DMS79 (cell line): ENCODE measurements at places on chromosomes 7 and 10.
A peak's percentile ranks its signal among the peaks of the same experiment; 100 is the strongest.

- DNase-seq, result no peak
Observed at GRCh38 chr7:40499718-40500117, 364.9 kb downstream of the SUGCT start.

GRCh38 chr10:58275261-58275660, 6.3 kb downstream of the CISD1 start:
- no peak for DNase-seq

GRCh38 chr7:13411636-13412035, 577.8 kb downstream of the ETV1 start:
- no peak for DNase-seq

- DNase-seq, result no peak
Observed at GRCh38 chr10:42992156-42992956, 84.5 kb upstream of the RET start.

- no peak for DNase-seq
Observed at GRCh38 chr10:122234416-122234815, 36.7 kb upstream of the BTBD16 start.

DNA sequence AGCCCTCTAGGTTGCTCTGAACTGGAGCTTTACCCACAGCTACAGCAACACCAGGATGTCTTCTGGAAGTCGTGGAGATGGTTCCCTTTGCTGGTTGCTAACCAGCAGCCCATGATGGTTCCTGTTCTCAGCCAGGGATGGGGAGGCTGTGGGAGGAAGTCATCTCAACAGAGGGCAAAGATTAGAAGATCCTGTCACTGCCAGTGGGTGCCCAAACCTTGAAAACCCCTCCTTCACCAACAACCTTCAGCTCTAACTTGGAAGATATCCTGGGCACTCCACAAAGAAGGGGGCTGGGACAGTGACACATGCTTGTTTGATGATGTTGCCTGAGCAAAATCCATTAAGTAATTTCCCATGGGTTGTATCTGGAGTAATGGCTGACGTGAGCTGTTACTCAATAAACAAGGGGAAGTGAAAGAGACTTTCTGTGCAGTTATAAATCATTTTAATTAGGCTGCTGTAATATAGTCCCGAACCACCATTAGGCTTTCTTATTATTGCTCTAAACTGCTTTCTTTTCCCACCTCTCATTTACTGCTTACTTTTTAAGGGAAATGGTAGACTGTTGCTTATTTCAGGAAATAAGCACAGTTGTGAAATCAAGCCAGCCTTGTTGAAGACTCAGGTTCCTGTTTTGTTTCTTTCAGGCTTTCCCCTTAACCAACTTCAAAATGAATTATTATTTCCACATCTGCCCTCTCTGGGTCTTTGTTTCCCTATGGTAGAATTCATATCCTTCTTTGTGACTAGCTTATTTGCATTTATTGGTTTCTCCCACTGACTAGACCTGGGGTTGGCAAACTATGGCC, 124.8 kb downstream of the PPP1R17 start:
- no peak for DNase-seq

- no peak for DNase-seq
Observed at GRCh38 chr7:154886591-154886990, 116.3 kb downstream of the PAXIP1 start.

GRCh38 chr7:137074391-137075030, 206.1 kb downstream of the CHRM2 start:
- DNase-seq, result no peak

GRCh38 chr7:93476491-93477344, 97.8 kb downstream of the CALCR start:
- DNase-seq, result no peak

- peak; percentile 47 for DNase-seq
Observed at GRCh38 chr7:100122067-100122466, 2.6 kb downstream of the CNPY4 start.

DNA sequence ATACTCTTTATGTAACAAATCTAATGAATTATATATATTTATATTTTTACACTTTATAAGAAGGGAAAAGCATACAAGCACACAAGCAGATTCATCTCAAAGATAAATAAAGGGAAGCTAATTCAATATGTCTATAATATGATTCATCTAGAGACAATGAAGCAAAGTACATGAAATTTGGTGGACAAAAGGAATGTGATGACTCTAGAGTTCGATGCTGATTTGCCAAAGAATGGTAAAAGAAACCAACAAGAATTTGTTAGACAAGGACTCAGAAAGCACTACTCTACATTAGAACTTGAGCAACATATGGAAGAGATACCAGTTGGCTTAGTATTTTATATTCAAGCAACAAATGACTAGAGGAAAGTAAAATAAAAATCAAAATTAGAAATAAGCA, 536.5 kb upstream of the TEX47 start:
- no peak for DNase-seq

- DNase-seq, result no peak
Observed at GRCh38 chr7:2279896-2280295, 34.3 kb downstream of the SNX8 start.

DNA sequence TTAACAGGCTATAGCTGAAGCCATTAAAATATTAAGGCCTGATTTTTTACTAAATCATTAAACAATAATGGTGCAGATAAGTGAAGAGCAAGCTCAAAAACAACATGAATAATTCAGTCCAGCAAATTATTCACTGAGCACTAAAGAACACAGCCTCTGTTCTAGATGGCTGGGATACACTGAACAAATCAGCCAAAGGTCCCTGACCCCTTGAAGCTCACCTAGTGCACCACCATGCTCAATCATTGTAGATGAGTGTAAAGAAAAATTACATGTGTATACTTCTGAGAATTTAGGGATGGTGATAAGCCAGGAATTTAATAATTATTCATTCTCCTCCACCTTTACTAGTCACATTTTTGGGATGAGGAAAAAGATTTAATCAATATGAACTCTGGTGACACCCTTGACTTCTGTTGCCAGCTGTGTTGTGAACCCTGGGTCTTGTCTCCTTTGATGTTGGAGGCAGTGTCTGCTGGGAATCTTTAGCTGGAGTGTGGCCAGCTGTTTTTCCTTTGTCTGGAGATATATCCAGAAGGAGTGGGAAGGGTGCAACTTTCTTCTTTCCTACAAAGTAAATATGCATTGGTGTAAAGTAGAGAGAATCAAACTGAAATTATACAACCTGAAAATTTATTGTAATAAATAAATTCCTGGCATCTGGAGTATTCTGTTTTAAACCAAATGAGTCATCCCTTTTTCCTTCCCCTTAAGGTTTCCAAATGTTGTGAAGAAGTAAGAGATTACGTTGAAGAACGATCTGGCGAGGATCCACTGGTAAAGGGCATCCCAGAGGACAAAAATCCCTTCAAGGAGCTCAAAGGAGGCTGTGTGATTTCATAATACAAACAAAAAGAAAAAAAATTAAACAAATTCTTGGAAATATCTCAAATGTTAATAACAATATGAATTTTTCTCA, 4.0 kb downstream of the GNGT1 start:
- no peak for DNase-seq

GRCh38 chr7:122064971-122065370, 79.1 kb downstream of the AASS start:
- no peak for DNase-seq

GRCh38 chr7:36708767-36709166, 15.5 kb downstream of the AOAH start:
- no peak for DNase-seq

DNA sequence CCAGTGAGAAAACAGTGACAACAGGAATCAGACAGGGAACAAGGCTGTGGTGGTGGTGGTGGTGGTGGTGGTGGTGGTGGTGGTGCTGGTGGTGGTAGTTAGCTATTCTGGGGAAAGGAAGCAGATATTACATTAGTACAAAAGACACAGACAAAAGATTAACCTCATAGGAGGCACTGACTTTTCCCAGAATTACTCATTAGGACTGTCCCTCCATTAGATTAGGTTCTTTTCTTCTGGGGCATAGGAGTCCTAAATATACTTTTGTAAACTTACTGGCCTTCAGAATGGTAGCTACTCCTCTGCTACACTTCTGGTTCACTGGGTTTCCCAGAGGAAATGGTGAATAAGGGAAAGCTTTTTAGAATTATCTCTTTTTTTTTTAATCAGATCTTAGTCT, 156.6 kb upstream of the SEMA3D start:
- no peak for DNase-seq

DNA sequence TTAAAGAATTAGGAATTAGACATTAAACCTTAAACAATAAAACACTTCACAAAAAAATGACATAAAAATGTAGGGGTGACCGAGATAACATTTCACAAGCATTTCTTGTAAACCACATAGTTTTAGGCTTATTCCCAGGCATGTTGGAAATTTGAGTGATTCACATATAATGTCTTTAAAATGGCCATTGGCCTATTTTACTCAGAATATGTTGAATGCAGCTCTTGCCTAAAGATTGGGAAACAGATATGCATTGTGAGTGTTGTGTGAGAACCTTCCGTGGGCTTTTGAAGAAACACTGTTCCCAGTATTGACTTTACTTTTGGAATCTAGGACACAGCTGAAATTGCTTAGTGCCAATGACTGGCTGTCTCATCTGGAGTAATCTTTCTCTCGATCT, 79.6 kb downstream of the ARL5B start:
- DNase-seq, result no peak

DNA sequence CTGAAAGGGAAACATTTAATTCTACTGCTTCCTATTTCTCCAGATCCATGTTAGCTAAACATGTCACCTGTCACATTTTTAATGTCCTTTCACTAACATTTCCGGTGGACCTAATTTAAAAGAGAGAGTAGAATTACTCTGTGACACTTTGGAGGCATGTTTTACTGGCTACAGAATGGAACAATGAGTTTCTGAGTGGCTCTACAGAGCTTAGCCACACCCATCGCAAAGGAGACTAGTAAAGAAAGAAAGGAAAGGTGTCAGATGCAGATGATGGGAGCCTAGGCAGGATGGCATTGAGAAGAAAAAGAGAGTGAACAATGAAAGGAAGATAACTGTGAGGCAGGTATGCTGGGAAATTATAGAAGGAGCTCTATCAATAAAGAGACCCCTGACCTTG, 35.9 kb downstream of the NDUFB2 start:
- DNase-seq, result no peak

DNA sequence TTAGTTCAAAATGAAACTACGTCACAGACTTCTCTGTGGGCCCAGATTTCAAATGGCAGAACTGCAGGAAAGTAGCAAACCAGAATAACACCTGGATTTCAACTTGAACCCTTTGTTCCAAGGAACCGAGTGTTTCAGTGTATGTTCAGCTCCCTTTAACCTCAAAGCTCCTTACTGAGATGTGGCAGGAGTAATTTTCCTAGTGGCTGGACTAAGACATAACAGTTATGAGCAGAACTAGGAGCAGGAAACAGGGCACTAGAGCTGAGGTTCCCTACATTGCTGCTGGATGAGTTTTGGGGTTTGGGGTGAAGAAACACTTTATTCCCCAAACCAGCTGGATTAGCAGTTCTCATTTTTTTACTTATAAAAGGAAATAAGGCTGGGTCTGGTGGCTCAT, 50.1 kb downstream of the NSUN6 start:
- DNase-seq, result no peak

- no peak for DNase-seq
Observed at GRCh38 chr7:126657137-126657536, 595.6 kb downstream of the GRM8 start.

GRCh38 chr7:8179486-8179885, 82.5 kb downstream of the ICA1 start:
- DNase-seq, result no peak

DNA sequence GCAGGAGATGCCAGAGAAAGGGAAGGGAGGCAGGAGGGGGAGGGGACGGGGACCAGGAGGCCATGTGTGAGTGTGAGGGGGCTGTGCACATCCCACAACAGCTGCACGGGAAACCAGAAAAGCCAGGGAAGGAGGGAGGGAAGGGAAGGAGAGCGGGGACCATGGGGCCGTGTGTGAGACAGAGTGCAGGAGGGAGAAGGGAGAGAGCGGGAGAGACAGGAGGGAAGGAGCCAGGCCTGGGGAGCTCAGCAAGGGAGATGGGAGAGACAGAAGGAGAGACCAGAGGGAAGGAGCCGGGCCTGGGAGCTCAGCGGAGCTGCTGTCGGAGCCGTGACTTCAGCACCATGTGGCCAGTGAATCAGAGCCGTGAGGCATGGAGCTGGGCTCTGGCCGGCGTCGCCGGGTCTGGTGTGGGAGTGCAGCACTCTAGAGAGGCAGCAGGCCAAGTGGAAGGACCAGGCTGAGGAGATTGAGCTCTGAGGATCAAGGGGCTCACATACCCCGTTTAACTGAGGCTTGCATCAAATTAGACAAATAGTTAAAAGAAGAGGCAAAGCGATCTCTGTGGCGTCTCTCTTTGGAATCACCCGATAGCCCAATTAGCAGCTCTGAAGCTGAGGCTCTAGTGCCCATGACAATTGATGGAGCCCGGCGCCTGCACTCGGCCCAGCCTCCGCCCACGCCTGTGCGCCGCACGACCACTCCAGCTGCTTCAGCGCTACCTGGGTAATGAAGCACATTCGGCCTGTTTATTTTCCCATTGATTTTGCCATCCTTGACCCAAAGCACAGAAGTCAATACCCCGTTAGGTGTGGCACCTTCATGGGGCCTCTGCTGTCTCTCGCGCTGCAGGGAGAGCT, 150.4 kb downstream of the MAD1L1 start:
- DNase-seq, result no peak

DNA sequence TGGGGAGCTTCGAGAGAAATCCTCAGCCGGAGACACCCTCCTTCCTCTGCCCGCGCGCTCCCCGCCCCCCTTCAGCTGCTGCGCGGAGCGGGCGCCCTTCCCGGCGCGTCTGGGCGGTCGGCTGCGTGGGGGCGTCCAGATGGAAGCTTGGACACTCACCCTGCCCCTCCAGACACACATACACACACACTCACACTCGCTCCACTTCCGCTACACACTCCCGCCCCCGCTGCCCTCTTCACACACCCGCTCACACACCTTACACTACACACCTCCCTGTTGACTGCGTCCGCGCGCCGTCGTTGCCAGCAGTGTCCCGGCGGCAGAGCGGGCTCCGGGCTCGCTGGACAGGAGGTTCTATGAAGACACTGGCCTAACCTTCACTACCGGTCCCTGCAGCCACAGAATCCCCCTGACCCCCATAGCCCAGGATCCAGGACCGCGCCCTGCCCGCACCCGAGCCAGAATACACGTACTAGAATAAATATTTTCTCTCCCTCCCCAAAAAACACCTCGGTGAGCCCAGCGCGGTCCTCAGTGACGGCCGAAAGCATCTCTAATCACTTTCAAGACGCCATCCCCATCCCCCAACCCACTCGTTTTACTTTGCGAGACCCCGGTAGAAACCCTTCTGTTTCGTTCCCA, 1.1 kb upstream of the EGR2 start:
- no peak for DNase-seq

DNA sequence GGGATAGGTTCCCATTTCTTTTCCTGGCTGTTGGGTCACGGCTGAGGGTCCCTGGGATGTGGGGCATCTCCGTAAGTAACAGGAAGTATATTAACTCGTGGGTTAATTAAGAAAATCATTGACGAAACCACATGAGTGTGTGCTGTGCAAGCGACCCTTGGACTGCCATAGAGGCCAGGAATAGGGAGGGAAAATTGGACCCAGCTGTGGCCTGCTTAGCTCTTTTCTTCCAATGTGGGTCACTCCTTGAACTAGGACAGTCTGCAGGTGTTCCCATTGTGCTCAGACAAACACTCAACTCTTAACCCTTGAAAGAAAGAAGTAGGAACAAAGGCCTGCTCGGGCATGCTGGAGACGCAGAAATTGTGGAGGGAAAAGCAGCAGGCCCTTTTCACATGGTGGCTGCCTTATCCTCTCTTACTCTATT, 25.6 kb upstream of the PLEKHA1 start:
- peak; percentile 80 for DNase-seq

- DNase-seq, result no peak
Observed at GRCh38 chr10:116271593-116272439, 1.2 kb downstream of the GFRA1 start.
